ENCODE measurements at places on chromosomes 2 and 18.

GRCh38 chr18:45039376-45039775, 358.7 kb downstream of the SETBP1 start:
- DNase-seq = no peak

DNA sequence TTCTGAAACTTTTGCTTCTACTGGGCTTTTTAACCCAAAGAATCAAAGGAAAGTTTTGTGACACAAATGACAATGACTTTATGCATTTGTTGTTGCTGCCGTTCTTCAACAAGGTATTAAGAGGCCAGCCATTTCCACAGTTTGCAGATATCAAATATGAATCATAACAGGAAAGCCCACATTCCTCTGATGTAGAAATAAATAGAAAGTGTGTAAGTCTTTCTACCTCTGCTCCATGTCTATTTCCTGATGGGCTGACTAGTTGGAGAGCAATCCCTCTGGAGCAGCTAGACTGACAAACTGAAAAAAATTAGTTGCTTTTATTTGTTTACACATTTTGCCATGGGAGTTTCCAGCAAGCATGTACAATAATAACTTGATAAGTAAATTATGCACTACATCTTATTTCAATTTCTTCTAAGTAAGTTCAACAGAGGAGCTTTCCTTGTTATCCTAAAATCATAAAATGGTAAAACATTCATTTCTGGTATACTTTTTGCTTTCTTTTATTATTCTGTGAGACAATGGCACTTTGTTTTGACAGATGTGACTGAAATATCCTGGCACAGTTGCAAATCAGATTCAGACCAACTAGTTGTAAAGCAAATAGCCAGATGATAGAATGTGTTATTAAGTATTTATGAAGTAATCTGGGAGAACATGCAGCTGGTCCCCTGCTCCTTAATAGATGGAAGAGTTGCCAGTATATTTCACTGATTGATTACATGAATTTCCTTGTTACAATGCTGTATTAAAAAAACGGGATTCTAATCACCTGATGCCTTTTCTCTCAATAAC, 266.7 kb downstream of the METTL4 start:
- no peak for DNase-seq

DNA sequence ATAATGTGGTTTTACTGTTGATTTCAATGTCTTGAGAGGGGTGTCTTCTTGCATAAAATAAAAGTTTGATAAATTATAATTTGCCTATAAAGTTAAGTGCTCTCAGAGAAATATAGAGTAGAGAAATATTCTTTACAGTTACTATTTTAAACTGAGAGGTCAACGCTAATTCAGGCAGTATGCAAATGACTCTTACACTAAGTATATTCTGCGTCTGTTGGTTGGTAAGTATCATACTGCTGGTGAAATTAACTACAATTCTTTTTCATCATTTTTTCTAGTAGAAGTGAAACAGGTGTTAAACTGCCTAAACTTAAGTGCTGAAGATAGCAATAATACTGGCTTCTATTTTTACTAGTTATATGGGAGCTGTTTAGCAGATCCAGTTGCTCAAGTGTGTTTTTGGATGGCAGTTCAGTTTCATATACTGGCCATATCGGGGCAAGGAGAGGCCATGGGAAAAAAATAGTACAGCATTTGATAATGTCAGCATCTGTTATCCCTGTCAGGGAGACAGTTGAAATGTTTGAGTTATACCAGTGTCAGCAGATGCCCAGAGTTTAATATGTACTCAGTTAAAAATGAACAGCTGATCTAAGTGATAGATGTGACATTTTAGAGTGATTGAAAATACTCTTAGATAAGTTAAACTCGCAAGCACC, 86.2 kb downstream of the MIB1 start:
- no peak for DNase-seq

GRCh38 chr2:74881176-74881575, 47.2 kb downstream of the HK2 start:
- DNase-seq = no peak

DNA sequence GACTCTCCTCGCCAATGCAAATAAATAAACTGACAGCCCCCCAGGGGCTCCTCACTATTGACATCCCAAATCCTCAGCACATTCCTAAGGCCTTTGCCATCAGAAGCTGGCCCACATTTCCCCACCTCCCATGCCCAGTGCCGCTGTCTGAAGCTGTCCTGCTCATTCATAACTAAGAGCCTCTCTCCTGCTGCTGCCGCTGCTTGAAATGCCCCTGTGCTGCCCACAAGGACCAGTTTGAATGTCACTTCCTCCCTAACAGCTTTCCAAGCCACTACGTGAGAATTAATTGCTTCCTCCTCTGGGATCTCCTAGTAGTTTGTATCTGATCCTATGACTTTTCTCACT, 151.6 kb upstream of the CAPN13 start:
- DNase-seq = no peak
